ENCODE measurements at places on chromosomes 1 and 21. TPM values are rescaled to one million over a fixed set of nuclear protein-coding genes. Genes with fewer than 3 reads are reported as not detected.

Gene SYNC
- total RNA-seq, result 112 TPM

Gene F13B
- total RNA-seq, result not detected

GRCh38 chr1:85132078-85132720 lies 68.6 kb downstream of the SYDE2 start:
- no peak overlapping the region for H3K4me3 ChIP-seq
- H3K27me3 ChIP-seq, result no peaks in the 10 kb centered on the region
- H3K36me3 ChIP-seq, result no peaks in the 10 kb centered on the region
- DNase-seq, result no peak
- H3K4me1 ChIP-seq, result peaks cover 18% of the 10 kb centered on the region
- no peak overlapping the region for H3K27ac ChIP-seq

Gene FAM167B
- total RNA-seq, result 4.2 TPM

Gene COL24A1
- total RNA-seq, result 0.25 TPM

Gene TRIM67
- total RNA-seq, result not detected

Gene RIPK4
- total RNA-seq, result 1.0 TPM

DNA sequence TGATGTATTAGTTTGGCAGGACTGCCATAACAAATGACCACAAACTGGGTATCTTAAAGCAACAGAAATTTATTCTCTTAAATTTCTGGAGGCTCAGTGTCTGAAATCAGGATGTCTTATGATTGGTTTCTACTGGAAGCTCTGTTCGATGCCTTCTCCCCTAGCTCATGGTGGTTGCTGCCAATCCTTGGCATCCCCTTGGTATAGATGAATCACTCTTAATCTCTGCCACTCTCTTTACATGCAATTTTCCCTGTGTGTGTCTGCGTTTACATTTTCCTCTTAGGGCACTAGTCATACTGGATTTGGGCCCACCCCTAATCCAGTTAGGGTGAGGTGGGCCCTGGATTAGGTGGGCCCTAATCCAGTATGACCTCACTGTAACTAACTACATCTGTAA lies 54.7 kb upstream of the MPC2 start:
- DNase-seq, result peak; percentile 19
- H3K36me3 ChIP-seq, result peaks cover 50% of the 10 kb centered on the region
- no peaks in the 10 kb centered on the region for H3K27me3 ChIP-seq
- no peak overlapping the region for H3K4me3 ChIP-seq
- peaks cover 9% of the 10 kb centered on the region for H3K4me1 ChIP-seq

DNA sequence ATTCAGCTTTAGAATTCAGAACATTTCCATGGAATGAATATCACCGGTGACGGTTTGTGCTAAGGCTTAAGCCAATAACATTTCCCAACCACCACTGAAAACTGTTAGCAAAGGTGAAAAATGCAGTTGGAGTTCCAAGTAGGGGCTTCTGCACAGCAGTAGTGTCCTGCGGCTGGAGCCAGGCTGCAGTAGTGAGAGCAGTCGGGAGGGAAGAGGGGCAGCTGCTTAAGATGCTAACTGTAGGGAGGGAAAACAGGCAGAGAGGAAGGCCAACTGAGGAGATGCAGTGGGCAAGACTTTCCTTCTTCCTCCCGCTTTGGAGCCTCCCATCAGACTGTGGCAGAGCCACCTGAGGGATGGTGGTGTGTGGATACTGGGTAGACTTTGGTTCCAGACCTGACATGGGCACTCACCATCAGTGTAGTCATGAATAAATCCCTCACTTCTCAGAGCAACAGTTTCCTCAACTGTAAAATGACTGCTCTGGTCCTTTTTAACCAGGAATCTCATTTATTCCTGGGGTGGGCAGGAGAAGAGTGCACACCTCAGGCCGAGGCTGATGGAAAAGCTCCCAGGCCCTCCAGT lies 3.2 kb downstream of the F3 start:
- peaks cover 51% of the 10 kb centered on the region for H3K4me1 ChIP-seq
- H3K27ac ChIP-seq, result no peak overlapping the region
- peaks cover 52% of the 10 kb centered on the region for H3K36me3 ChIP-seq
- H3K27me3 ChIP-seq, result no peaks in the 10 kb centered on the region

GRCh38 chr1:235946571-235946981 lies 79.9 kb upstream of the LYST start:
- H3K27ac ChIP-seq, result no peak overlapping the region
- H3K36me3 ChIP-seq, result no peaks in the 10 kb centered on the region
- peak; percentile 49 for DNase-seq

Gene CRNN
- total RNA-seq, result not detected

- DNase-seq, result peak; percentile 41
- no peak overlapping the region for H3K27ac ChIP-seq
- H3K4me1 ChIP-seq, result no peaks in the 10 kb centered on the region
- H3K27me3 ChIP-seq, result no peaks in the 10 kb centered on the region
- no peak overlapping the region for H3K4me3 ChIP-seq
- no peaks in the 10 kb centered on the region for H3K36me3 ChIP-seq
Observed at GRCh38 chr1:228198977-228199590, 8.8 kb upstream of the OBSCN start.

All from GM23248 (cell line).